Peyer's patch (tissue), 4 donors: ENCODE measurements at places on chromosomes 1 and 21.

DNA sequence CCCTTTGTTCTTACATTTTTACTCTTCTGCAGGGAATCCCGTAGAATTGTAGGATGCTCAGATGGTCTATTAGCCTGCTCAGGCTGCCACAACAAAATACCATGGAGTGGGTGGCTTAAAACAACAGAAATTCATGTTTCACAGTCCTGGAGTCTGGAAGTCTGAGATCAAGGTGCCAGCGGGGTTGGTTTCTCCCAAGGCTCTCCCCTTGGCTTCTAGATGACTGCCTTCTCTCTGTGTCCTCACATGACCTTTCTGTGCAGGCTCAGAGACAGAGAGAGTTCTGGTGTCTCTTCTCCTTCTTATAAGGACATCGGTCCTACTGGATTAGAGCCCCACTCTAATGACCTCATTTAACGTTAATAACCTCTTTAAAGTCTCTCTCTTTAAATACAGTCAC lies 41.7 kb downstream of the HUNK start:
- H3K4me1 ChIP-seq = no peaks in the 10 kb centered on the region
- H3K27me3 ChIP-seq = no peaks in the 10 kb centered on the region
- H3K36me3 ChIP-seq = no peaks in the 10 kb centered on the region
- H3K4me3 ChIP-seq = no peak overlapping the region
- no peak for DNase-seq
- no peak overlapping the region for H3K27ac ChIP-seq

DNA sequence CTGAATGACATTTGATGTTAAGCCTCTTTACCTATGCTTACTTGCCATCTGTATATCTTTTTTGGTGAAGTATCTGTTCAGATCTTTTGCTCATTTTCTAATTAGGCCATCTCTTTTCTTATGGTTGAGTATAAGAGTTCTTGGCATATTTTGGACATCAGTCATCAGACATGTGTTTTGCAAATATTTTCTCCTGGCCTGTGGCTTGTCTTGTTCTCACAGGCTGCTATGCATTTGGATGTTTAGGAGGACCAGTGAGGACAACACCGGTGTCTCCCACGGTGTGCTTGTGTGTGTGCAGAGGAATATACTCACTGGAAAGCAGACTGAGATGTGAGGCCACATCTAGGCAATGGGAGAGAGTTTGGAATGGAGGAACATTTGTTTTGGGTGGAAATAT lies 87.1 kb upstream of the LYST start:
- H3K27me3 ChIP-seq = no peaks in the 10 kb centered on the region
- DNase-seq = no peak
- no peaks in the 10 kb centered on the region for H3K36me3 ChIP-seq
- H3K4me3 ChIP-seq = no peak overlapping the region

GRCh38 chr1:33683913-33684312 lies 180.0 kb upstream of the HMGB4 start:
- H3K4me1 ChIP-seq = no peaks in the 10 kb centered on the region
- H3K27ac ChIP-seq = no peak overlapping the region
- H3K36me3 ChIP-seq = no peaks in the 10 kb centered on the region
- no peaks in the 10 kb centered on the region for H3K27me3 ChIP-seq
- DNase-seq = no peak

- DNase-seq = no peak
- peaks cover 4% of the 10 kb centered on the region for H3K4me1 ChIP-seq
- no peaks in the 10 kb centered on the region for H3K36me3 ChIP-seq
- no peak overlapping the region for H3K27ac ChIP-seq
Measured at GRCh38 chr1:36346741-36347370, 23.4 kb upstream of the EVA1B start.

GRCh38 chr1:235511470-235512240 lies 7.4 kb upstream of the B3GALNT2 start:
- no peak overlapping the region for H3K4me3 ChIP-seq
- no peaks in the 10 kb centered on the region for H3K4me1 ChIP-seq
- no peak overlapping the region for H3K27ac ChIP-seq
- no peak for DNase-seq
- H3K27me3 ChIP-seq = no peaks in the 10 kb centered on the region

- no peaks in the 10 kb centered on the region for H3K36me3 ChIP-seq
- H3K27ac ChIP-seq = peak overlapping the region; percentile 18
- no peaks in the 10 kb centered on the region for H3K4me1 ChIP-seq
- H3K4me3 ChIP-seq = no peak overlapping the region
Measured at GRCh38 chr1:169072945-169073725, 33.4 kb upstream of the ATP1B1 start.
